ENCODE measurements at places on chromosomes 6 and 20.
A peak's percentile ranks its signal among the peaks of the same experiment; 100 is the strongest.

DNA sequence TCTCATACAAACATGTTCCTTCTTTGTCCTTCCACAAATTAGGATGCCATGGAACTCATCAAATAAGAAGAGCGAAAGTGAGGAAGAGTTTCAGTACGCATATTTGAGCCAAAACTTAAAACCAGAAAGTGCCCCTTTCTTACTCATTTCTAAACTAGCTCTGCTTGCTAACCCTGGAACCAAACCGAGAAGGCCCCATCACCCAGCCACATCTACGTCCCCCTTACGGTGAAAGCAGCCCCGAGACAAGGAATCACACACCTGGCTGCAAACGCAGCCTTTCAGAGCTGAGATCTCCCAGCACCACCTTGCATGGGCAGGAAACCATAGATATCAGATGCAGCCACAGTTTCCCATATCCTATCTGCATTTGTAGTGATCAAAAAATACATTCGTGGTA is 28.5 kb downstream of the TRERF1 start:
- no peak for DNase-seq

- DNase-seq, result no peak
Observed at GRCh38 chr6:159642481-159642880, 50.6 kb downstream of the SOD2 start.

GRCh38 chr6:144515761-144516160 is 230.6 kb downstream of the UTRN start:
- DNase-seq, result no peak

DNA sequence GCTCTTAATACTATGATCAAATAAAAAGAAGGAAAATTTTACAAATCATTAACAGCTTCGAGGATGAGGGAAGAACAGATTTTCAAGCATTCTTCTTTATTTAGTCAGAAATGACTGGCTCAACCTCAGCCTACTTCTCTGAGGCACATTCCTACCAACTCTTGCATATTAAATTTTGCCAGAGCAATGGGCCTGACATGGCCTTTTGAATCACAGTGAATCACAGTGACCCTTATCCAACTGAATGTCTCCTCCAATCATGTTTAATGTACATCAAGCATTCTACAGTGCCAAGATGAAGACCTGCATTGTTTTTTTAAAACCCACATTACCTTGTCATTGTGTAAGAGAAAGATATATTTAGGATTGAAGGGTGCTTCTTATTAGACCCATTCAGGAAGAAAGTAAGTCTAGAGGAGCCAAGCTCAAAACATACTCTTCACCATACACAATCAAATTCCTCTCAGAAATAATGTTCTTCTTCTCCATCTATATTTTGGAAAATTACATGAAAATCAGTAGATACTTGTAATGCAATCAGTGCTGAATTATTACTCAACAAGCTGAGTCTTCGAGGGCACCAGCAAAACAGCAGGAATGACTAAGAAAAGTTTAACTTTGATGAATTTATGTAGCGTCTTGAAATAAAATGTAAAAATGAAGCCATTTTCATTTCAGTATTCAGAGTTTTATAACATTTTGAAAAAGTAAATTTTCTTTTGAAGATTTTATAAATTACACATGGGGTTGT is 44.1 kb upstream of the MOXD1 start:
- DNase-seq, result no peak

GRCh38 chr6:15166121-15166520 is 79.7 kb upstream of the JARID2 start:
- no peak for DNase-seq

DNA sequence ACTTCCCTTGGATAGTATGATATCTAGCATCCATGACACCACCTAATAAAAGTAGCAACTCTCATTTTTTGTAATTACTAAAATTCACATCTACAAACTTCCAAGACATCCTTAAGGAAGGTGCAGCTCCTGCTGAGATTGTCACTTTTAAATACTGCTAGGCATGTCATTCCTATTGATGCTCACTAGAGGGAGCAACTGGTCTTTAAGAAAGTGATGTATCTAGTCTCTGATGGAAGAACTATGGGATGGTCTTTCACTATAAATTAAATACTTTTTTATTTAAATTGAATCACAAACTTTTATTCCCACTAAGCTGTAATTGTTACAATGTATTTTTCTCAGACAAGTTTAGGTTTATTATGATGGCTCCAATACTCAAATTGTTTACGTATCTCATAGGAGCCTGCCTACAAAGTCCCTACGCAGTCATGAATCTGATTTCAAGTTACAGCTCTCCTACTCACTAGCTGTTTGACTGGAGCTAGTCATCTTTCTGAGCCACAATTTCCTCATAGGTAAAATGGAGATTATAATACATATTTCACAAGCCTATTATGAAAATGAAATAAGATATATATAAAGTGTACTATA is 8.1 kb upstream of the TSPYL1 start:
- DNase-seq, result peak; percentile 38

GRCh38 chr6:166911248-166911677 is 45.1 kb downstream of the RNASET2 start:
- no peak for DNase-seq

DNA sequence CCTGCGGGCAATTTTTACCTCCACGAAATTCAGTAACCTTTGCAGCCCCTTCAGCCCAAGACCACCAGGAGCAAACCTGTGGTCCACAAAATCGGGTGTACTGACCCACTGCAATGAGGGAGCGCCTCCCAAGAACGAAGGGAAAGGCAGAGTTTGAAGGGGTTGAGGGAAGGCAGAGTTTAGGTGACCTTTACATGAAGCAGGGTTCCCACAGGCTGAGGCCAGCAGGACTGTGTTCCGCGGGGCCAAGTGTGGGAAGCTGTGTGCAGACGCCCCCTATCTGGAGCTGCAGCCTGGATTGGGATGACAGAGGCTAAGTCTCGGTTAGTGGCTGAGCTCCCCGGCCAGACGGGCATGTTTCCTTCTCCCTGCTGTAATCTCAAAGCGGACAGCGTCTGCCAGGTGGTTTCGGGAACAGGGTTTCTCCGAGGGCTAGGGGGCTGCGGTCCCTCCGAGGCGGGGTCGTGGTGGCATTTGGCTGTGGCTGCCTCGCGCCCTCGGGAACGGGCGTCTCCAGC is 826 bp upstream of the PYGB start:
- peak; percentile 82 for DNase-seq

DNA sequence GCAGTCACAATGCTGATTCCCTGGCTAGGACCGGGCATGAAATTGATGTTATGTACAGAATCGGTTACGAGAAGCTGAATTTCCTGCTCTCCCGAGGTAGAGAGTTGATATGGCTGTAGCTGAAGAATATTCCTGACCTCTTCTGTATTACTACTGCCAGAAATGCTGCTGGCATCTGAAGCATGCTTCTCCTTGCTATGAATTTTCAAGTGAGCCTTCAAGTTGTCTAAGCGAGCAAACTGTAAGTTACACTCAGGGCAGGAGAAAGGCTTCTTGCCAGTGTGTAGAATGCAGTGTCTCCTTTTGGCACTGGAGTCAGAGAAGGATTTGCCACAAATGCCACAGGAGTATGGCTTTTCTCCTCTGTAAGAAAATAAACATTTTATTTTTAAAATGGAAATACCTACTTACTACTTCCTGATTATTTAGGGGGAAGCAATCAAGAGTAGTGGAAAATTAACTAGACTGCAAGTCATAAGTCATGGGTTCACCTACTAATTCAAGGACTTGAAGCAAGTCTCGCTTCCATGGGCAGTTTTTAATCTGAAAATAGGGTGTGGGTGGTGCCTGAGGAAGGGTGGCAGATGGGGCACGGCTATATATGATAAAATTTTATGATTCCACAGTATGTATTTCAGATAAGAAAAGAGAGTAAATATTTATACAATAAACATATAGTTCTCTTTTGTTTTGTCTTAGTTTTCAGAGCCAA is 10.8 kb upstream of the MICAL1 start:
- no peak for DNase-seq

GRCh38 chr20:2741881-2742280 is 49.3 kb downstream of the EBF4 start:
- DNase-seq, result no peak
